ENCODE measurements at places on chromosomes 7 and 10.

DNA sequence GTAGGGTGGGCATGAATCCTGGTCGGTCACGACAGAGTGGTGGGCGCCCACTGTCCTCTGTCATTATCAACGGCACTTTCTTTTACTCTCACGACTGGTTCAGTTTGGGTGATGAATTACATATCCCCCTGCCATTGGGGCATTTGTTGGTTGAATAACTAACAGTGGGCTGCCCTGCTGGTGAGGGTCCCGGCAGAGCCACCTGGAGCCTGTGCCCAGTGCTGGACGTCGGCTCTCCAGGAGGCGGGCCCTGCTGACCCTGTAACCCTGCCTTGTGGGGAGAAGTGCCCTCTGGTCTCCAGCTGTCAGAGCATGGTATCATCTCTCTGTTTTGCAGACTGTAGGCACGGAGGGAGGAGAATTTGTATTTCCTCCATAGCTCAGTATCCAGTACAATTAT is 199.1 kb downstream of the GLRX3 start:
- DNase-seq: no peak

GRCh38 chr10:112663234-112664125 is 216.5 kb downstream of the VTI1A start:
- DNase-seq: no peak

DNA sequence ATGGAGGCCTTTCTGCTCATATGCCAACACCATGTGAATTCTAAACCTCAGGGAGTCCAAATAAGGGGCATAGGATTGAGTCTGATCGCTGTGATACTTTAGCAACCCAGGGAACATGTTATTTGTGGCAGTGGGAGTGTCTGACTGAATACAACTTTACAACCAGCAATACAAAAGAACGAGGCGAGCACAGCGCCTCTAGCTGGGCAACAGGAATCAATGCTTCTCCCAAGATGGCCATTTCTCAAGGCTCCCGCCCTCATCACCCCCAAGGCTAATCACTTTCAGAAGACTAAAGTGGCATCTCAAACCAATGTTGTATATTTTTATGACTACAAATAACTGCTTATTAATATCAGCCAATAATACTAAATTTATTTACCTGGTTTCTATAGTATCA is 28.1 kb downstream of the YWHAG start:
- no peak for DNase-seq

GRCh38 chr7:4809091-4809591 is 33.7 kb downstream of the AP5Z1 start:
- DNase-seq: no peak

DNA sequence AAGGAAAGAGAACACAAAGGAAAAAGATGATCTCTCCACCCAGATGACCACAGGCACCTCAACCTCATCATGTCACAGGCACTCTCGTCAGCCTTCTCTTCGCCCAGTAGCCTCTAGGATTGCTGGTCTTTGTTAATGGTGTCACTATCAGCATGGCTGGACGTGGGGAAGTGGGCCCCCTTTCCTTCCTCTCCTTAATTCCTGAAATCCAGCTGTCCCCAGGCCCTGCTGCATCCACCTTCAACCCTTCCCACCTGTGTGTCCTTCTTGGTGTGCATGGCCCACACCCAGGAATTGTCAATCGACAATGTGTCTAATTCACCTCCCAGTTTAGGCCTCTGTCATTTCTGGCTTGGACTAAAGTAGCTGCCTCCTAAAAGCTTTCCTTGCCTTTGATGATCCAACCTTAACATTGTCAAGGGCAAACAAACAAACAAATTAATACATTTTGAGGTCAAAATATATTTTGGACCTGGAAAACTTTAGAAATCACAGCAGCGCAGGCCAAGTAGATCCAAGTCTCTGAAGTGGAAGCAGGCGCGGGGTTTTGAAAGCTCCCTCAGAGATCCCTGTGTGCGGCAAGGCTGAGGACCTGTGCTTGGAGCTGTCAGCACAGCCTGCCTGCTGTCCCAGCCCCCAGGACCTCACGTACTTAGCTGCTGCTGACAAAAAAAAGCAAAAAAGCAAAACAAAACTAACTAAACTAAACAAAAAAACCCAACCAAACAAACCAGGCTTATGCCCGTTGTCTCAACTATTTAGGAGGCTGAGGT is 193.3 kb upstream of the LYZL2 start:
- DNase-seq: no peak

DNA sequence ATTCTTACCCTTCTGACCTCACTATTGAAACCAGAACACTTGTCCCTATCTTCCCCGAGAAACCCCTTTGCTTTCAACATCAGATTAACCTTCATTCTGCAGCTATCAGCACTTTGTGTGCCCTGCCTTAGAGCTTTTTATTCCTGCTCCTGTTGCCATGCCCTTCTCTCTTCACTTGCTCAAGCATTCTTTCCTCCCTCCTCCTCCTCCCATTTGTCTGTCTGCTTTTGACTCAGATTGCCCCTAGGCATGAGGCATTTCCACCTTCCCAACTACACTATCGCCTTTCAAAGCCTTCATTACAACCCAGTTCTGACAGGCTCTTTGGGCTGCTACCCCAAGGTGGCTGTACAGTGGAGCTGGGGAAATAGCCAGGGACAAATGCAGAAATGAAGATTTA is 143.3 kb downstream of the SLC25A13 start:
- no peak for DNase-seq

DNA sequence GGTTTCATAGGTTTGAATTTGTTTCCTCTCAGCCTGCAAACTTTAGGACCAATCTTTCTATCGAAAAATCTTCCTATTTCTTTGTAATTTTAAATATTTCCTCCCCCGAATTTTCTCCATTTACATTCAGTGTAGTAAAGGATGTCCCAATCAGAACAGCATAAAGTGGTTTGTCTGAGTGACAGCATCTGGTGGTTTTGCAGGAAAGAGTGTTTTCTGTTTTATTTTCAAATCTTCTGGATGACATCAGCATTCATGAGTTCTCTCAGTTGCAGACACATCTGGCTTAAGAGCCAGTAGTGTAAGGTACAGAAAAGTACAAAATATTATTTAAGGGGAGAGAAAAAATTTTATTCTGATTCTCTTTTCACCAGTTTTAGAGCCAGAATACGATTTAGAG is 634.8 kb downstream of the PHTF2 start:
- no peak for DNase-seq

GRCh38 chr10:96292971-96293920 is 11.0 kb upstream of the DNTT start:
- DNase-seq: no peak

DNA sequence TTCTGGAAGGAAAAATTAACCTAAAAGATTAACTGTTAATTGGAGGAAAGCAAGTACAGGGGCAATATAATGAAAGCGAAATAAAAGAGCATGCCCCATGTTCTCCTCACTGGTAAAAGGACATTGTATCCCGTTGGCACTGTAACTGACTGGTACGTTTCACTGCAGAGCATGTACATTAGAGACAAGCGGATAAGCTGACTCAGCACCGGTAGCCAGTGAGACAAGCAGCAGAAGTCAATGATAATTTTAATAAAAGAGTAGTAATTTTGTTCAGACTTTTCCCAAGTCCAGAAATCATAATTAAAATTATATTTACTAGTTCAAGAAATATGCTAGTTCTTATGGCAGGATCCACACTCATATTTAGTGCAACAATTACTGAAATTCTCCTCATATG is 161.5 kb upstream of the VWC2 start:
- DNase-seq: no peak

GRCh38 chr10:75375838-75376237 is 25.7 kb downstream of the ZNF503 start:
- DNase-seq: no peak

All from renal cortex interstitium (tissue), 15 donors.